Stimulated activated CD8-positive, alpha-beta memory T cell treated with anti-CD3 and anti-CD28 coated beads, Interleukin-4, amount 100 ng/mL, for 24 hours (primary cell): ENCODE measurements at places on chromosomes 3 and 15.

GRCh38 chr3:38549486-38549885 lies 53.3 kb downstream of the EXOG start:
- DNase-seq, result no peak

DNA sequence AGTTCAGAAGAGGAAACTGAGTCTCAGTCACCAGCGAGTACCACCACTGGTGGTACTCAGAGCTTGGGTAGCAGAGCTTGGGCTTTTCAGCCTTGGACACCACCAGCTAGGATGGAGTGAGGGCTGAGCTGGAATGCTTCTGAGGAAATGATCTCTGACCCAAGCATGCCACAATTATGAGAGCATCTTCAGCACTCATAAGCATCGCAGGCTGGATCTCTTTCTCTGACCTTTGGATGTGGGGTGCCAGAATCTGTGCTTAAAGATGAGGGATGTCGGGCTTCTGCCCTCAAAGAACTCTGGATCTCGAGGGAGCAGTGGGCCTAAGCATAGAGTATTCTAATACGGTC lies 36.4 kb downstream of the ZNF710 start:
- no peak for DNase-seq

- DNase-seq, result no peak
Observed at GRCh38 chr15:52020221-52021085, 1.4 kb downstream of the MAPK6 start.

DNA sequence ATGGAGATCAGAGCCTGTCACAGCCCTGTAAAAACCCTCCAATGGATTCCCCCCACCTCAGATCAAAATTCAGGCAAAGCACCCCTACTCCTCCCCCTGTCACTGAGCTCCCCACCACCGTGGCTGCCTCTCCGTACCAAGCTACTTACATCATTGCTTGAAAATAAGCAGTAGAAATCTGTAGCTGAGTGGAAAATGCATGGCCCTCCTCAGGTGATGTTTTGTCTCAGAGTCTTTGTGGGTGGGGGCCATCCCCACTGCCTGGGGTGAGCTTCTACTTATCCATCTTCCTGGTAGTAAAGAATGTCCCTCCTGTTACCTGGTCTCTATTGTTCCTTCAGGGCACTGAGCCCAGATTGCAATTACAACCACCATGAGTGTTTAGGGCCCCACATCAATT lies 34.5 kb downstream of the SLCO2A1 start:
- DNase-seq, result no peak

DNA sequence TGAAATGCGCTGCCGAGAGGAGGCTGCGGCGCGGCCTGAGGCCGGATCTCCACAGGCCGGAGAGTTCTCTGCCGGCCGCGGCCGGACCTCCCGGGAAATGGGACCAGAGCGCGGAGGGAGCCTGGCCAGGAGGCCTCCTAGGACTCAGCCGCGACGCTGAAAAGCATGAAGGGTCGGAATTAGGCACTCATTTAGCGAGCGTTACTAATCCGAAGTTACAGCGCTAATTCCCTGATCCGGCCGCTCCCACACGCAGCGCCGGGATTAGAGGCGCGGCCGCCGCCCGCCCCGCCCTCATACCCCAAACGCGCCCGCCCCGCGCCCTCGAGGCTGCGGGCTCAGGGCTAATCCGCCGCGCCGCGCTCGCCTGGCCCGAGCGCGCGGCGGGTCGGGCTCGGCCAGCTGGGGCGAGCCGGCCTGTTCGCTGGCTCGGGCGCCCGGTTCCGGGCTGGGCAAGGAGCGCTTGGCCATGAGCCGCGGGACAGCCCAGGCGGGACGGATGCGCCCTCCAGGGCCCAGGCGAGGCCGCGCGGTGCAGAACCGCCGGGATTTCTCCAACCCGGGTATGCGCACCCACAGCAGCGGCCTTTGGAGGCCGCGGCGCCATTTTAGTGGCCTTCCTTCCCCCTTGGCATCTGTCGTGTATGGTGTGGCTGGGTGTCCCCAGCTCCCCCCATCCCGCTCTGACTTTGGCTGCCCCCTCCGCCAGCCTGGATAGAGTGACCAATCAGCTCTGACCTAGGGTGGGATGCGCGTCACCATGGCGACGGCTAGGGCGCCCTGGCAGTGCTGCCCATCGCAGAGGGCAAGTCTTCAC lies 36.8 kb upstream of the POLG start:
- no peak for DNase-seq

GRCh38 chr3:171782617-171783016 lies 27.7 kb downstream of the PLD1 start:
- no peak for DNase-seq

DNA sequence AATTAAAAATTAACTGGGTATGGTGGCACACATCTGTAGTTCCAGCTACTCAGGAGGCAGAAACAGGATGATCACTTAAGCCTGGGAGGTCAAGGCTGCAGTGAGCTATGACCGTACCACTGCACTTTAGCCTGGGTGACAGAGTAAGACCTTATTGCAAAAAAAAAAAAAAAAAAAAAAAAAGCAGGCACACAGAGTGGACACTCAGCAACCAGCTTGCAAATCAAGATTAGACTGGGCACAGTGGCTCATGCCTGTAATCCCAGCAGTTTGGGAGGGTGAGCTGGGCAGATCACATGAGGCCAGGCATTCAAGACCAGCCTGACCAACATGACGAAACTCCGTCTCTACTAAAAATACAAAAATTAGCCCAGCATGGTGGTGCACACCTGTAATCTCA lies 5.4 kb downstream of the CLN6 start:
- no peak for DNase-seq

DNA sequence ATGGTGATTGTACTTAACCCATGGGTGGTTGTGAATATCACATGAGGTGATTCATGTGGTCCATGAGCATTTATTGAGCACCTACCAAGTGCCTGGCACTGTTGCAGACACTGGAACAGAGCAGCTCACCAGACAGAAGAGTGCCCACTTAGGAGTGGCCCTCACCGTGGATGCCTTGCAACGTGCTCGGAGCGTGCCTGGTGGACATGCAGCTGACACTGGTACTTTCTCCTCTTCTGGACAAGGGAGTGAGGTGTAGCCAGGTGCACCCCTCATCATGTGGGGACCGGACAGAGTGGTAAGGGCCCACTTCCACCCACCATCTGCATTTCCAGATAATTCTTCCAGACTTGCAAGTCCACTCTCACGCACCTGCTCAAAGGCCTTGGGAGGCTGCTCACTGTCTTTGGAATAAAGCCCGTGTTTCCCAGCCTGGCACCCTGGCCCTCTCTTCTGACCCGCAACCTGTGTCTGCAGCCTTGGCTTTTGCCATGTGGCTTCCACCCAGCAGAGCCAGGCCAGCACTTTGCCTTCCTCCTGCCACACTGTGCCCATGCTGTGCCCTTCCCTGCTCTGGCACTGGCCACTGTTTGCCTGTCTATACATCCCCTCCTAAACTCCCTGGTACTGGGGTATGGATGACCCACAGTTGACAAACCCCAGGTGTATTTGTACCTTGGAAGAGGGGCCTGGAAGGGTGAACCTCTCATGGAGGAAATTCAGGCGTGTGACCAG lies 90.9 kb upstream of the SEC13 start:
- no peak for DNase-seq

DNA sequence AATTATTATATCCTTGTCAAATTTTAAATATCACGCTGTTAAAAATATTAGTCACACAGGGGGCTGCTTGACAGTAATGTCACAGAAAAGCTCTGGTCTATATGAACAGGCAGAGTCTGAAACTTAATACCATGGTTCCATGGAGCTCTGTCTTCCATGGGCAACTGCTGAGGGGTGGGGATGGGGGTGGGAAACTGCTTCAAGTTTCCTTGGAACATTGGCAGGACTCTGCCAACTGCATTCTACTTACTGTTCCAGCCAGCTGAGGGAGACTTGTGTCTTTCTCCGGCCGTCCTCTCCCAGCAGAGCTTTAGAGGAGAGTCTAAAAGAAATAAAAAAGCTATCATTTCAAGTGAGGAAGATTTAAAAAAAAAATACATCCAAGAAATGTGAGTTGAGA lies 348.7 kb downstream of the ZIC1 start:
- DNase-seq, result no peak

DNA sequence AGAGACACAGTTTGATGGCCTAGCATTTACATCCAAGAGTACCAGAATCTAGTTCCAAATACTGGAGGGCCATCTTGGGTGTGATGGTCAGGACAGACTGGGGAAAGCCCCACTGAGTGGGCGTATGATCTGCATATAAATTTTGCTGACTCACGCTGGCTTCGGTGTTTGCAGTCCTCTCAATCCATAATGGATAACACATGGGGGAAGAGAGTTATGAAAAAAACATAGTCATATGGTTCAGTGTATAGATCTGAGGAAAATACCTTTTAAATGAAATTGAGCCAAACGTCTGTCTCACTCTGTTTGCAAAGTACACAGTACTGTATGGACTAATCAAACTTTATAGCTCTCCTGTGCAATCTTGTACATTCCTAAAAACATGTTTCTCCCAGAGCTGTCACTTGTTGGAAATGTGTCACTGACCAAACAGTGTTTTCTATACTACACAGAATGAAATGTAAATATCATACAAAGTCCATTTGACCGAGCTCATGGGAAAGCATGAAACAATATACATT lies 125.3 kb upstream of the THBS1 start:
- no peak for DNase-seq

DNA sequence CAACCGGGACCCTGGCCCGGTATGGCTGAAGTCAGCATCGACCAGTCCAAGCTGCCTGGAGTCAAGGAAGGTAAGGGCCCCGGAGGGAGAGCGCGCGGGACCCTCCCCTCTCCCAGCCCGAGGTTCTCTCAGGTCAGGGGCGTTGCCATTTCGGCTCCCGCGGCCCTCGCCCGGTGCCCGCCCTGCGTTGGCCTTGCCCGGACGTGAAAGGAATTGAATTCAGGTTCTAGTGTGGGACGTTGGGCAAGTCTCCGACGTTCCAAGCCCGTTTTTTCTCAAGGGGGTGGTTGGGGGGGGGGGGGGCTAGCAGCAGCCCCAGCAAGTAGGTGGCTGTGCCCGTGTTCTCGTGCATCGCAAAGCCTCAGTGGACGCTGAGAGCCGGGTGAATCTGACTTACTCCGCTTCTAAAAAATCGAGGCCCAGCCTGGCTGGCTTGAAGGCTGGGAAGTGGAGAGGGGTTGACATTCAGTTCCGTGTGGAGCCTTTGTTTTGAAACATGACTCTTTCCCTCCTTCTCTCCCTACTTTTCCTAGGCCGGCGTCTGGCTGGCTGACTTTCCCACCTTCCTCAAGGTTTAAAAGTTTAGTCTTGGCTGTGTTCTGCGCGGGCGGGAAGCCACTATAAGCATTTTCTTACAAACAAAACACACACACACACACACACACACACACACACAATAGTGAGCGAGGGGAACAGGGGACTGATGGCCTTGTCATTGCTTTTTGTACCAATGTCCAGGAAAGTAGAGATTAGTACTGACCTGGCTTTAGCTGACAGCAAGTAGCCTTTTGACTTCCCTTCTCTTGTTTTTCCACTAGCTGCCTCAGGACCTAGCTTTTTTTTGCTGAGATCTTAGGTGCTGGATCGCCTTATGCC lies at the start of gene UTS2B:
Gene UTS2B (minus strand): TSS at position 873 of the 876 bp plus-strand sequence. CDS start 48,337 bp downstream, outside the sequence.
- no peak for DNase-seq

GRCh38 chr15:45253330-45253729 lies 1.3 kb downstream of the SLC28A2 start:
- no peak for DNase-seq

DNA sequence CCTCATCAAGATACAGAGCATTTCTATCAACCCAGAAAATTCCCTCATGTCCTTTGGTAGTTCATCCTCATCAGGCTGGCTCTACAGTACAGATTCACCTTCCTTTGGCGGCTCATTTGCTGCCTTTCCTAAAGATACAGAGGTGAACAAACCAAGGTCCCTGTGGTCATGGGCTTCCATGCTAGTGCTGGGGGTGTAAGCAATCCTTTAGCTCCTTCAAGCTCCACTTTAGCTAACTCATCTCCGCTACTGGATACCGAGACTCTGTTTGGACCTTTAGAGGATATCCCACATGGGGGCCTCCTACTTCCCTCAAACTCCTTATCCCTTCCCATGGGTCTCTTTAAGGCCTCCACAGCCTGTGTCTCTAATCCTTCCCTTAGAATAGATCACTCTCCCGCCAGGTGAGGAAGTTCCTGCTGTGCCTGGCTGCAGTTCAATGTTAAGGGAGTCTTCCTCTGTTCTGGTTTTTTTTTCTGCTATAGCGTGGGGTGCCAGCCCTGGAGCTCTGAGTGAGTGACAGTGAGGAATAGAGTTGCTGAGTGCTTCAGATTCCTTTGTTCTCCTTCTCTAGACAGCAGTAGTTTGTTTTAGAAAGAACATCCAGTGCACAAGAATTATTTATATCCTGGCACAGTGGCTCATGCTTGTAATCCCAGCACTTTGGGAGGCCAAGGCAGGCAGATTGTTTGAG lies 30.7 kb downstream of the CLEC3B start:
- no peak for DNase-seq

- DNase-seq, result no peak
Observed at GRCh38 chr15:75049392-75049791, 26.0 kb downstream of the PPCDC start.

DNA sequence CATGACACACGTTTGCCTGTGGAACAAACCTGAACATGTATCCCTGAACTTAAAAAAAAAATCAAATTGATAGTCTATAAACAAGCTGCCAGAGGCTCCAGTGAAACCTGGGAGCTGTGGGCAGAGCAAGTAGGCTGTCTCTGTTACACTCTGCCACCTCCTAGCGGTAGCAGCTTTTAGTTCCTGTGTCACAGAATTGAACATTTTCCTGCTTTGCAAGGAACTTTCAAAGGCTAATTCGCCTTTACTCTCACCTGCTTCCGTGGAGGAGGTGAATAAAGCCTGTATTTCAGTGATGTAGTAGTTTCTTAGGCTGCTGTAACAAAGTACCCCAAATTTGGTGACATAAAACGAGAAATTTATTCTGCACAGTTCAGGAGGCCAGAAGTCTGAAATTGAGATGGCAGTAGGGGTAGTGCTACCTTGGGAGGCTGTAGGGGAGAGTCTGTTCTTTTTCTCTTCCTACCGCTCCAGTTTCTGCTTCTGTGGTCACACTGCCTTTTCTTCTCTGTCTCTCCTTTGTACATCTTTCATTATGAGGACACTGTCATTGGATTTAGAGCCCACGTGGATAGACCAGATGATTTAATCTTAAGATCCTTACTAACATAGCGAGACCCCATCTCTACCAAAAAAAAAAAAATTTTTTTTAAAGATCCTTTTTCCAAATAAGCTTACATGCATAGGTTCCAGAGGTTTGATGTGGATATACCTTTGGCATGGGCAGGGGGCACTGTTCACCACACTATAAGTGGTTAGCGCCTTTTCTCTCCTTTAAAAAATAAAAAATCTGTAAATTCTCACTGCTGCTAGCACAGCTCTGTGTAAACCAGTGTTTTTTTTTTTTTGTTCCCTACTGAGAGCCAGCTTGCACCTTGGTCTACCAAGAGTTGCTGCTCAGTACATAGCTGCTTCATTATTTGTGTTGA lies 25.3 kb downstream of the FBXO22 start:
- DNase-seq, result no peak

- DNase-seq, result no peak
Observed at GRCh38 chr3:161510510-161511260, 14.1 kb downstream of the OTOL1 start.

- no peak for DNase-seq
Observed at GRCh38 chr15:96042734-96043224, 287.7 kb upstream of the NR2F2 start.

GRCh38 chr3:29694783-29695182 lies 413.9 kb downstream of the RBMS3 start:
- no peak for DNase-seq

- no peak for DNase-seq
Observed at GRCh38 chr3:81242871-81243270, 518.6 kb downstream of the GBE1 start.
